ENCODE measurements at places on chromosomes 5 and 9.

GRCh38 chr5:81708889-81709288 is 42.0 kb downstream of the SSBP2 start:
- no peak for DNase-seq

DNA sequence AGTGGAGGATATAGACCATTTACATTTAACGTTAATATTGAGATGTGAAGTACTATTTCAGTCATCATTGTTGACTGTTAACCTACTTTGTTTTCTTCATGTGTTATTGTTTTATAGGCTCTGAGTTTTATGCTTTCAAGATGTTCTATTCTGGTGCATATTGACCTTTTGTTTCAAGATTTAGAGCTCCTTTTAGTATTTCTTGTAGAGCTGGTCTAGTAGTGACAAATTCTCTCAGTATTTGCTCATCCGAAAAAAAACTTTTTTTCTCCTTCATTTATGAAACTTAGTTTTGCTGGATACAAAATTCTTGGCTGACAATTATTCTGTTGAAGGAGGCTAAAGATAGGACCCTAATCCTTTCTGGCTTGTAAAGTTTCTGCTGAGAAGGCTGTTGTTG is 91.3 kb downstream of the INVS start:
- DNase-seq = no peak

- DNase-seq = no peak
Observed at GRCh38 chr5:162664846-162665245, 597.3 kb downstream of the GABRG2 start.

DNA sequence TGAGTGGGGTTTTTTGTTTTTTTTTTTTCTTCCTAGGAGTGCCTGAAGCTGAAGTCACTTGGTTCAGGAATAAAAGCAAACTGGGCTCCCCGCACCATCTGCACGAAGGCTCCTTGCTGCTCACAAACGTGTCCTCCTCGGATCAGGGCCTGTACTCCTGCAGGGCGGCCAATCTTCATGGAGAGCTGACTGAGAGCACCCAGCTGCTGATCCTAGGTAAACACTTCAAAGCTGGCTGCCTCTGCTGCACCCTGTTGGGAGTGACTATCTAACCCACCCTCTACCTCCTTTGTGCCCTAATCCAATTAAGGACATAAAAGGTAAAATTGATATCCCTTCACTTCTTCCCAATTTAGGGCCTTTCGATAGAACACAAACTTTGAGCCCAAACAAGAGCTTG is 206.8 kb downstream of the SAXO1 start:
- DNase-seq = no peak

- no peak for DNase-seq
Observed at GRCh38 chr5:116462500-116462899, 112.1 kb downstream of the SEMA6A start.

DNA sequence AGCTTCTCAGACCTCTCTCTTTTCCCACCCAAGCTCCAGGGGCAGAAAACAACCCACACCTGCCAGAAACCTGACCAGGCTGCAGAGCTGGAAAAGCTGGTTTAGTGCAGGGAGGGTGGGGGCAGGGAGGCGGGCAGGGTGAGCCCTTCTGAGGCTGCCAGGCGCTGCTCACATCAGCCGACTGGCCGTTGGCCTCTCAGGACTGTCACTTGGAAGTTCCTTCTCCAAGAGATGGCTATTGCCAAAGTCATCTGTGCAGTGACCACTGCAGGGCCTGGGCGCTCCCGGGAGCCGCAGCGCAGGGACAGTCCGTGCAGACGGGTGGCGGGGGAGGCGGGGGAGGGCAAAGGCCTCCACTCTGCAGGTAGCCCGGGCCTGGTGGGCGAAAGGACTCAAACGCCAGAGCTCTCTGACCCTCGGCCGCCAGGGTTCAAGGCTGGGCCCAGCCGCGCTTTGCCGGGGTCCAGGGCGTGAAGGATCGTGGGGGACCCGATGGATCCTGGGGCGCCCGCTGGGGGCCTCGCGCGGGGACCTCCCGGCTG is 205.0 kb upstream of the IER5L start:
- DNase-seq = no peak
